ENCODE measurements at places on chromosomes 1 and 21.

- DNase-seq = no peak
Observed at GRCh38 chr1:70764747-70765146, 282.9 kb downstream of the PTGER3 start.

DNA sequence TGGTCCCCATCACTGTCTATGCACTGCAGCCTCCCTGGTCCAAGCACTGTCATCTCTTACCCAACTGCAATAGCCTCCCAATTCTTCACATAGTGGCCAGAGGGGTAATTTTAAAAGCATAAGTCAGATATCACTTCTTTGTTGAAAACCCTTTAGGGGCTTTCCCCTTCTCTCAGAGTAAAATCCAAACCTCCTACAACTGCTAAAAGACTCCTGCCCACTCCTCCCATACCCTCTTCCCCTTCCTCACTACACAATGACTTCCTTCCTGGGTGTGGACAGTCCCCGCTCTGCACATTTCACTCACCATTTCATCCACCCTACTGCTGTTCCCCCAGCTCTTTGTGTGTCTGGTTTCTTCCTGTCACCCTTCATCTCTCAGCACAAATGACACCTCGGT, 8.3 kb downstream of the MCOLN2 start:
- no peak for DNase-seq

DNA sequence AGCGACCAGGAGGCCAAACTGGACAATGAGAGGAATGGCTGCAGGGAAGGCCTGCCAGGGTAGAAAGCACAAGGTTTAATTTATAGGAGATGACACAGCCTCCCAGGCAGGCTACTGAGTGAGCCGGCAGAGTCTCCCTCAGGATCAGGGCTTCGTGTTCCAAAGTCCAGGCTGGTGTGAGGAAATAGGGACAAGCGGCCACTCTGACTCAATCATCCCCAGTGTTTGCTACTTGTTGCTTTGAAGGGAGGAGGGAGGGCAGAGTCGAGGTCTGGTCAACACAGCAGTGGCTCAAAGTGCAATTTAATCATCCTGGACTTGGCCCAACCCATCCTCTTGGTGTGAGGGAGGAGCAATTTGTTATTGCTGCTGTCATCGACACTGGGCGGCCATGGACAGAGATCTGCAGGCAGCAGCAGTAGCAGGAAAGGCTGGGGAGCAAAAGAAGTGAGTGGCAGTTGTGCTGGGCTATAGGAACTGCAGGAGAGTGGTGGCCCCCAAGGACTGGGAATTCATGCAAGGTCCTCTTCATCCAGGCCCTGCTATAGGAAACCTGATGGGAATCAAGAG, 27.5 kb downstream of the TBX15 start:
- DNase-seq = no peak

- DNase-seq = no peak
Observed at GRCh38 chr1:156154317-156154749, 948 bp downstream of the SEMA4A start.

GRCh38 chr1:198102454-198102827, 54.4 kb upstream of the NEK7 start:
- DNase-seq = no peak

GRCh38 chr1:202505356-202505755, 156.9 kb downstream of the PPP1R12B start:
- no peak for DNase-seq

DNA sequence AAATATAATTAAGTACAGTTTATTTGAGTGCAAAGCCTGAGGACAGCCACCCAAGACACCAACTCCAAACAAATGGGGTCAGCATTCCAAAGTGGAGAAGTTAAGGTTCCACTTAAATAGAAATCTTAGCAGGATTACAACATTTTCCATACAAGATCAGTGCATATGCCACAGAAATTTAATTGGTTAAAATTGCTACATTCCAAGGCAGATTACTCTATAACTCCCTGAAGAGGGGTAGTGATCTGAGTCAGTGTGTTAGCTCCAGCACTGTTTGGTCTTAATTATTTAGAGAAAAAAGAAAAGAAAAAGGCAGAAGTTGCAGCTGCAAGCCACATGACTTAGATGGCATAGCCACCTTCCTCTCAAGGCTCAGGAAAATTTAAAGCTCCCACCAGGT, 297.5 kb downstream of the HHIPL2 start:
- DNase-seq = no peak

Data from stimulated activated CD8-positive, alpha-beta memory T cell treated with anti-CD3 and anti-CD28 coated beads, Interleukin-4, amount 100 ng/mL, for 1 hour (primary cell).